ENCODE measurements at places on chromosomes 2 and 18.

DNA sequence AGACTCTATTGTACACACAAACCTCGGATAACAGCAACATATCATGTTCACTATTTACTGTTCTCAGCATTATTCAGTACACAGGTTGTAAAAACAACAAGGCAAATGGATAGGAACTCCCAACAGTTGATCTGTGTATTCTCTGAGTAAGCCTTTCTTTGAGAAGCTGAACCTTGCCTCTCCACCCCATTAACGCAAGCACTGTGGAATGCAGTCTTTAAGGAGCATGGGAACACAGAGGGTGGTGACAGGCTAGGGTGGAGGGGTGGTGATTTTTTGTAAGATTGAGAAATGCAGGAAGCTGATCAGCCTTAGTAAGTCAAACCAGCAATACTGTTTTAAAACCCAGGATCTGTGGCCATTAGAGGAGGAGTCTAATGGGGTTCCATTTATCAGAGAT lies 19.6 kb upstream of the SERPINB11 start:
- DNase-seq = no peak

GRCh38 chr2:99648178-99648844 lies 158.5 kb upstream of the REV1 start:
- DNase-seq = no peak

GRCh38 chr2:120225549-120226065 lies 2.4 kb upstream of the TMEM185B start:
- DNase-seq = no peak

DNA sequence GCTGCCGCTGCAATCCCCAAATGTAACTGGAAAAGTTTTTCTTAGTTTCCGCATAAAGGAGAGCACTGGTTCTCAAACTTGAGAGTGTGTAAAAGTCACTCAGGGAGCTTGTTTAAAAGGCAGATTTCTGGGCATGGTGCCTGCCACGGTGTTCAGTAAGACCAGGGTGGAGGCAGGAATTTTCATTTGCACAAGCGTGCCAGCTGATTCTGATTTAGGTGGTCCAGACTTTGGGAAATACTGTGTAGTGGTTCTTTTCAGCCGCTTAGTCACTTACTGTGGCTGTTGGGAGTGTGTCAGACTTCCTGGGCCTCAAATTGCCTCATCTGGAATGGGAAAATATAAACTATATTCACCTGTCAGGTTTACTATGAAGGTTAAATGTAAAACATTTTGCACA lies 788 bp downstream of the ARMC9 start:
- DNase-seq = no peak

GRCh38 chr2:71832388-71832787 lies 315.3 kb downstream of the CYP26B1 start:
- no peak for DNase-seq

- no peak for DNase-seq
These were observed 131.2 kb upstream of the SOX11 start for GRCh38 chr2:5561006-5561405.

- peak; percentile 42 for DNase-seq
These were observed 60.9 kb downstream of the LOXHD1 start for GRCh38 chr18:46596119-46596518.

- no peak for DNase-seq
These were observed 15.5 kb downstream of the TTC32 start for GRCh38 chr2:19886261-19886660.

DNA sequence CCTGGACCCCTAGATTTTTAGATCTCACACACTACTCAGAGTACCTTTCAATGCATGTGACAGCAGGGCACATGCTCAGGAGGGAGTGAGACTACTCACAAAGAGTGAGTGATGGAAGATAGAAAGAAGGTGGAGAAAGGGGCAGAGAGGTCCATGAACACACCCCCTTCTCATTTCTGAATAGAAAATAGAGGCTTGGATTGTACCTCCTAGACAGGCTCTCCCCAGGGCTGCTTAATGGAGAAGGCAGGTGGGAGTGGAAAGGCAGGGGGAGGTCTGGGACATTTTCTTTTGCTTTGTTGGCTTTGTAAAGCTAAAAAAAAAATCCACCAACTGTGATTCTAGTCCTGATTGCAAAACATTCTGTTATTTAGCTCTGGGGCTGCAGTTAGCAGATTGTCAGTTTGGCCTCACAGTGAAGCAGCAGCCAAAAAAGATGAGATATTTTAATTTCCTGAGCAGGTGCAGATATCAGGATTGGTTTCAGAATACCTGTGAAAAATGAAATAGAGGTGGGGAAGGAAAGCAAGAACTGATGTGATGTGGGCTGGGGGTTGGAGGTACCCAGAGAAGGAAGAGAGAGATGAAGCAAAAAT lies 119.3 kb upstream of the GYPC start:
- no peak for DNase-seq

DNA sequence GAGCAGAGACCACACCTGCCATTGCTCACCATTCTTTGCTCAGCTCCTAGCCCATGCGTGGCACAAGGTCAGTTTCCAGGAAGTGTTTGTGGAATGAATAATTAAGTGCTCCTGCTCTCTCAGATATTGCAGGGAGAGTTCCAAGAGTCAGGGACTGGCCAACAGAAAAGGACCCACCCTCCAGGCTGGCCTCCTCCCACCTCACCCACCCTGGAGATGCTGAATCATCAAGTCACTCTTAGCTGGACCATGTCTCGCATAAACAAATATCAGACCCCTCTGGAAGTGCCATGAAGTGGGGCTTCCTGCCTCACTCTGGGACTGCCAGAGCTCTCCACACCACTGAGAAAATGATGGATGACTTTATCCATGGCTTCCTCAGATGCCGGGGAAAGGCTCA lies 256.0 kb downstream of the TNS1 start:
- DNase-seq = no peak

DNA sequence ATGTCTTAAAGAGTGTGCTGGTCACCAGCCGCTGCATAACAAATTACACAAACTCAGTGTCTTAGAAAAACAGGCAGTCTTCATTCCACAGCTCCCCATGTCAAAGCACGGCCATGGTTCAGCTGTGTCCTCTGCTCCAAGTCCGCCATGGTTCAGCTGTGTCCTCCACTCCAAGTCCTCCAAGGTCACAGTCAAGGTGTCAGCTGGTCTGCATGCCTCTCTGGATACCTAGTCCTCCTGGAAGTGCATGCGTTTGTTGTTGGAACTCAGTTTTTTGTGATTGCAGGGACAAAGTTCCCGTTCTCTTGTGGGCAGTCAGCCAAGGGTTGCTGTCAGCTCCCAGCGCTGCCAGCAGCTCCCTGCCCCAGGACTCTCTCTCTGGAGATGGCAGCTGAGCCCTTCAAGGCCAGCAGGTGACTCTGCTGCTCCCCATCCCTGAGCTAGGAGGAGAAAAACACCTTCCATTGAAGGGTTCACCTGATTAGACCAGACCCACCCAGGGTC lies 304.0 kb upstream of the MYT1L start:
- DNase-seq = no peak

- peak; percentile 92 for DNase-seq
These were observed 349.8 kb downstream of the RBM43 start for GRCh38 chr2:150911766-150912280.

- DNase-seq = no peak
These were observed 187.7 kb downstream of the LOXHD1 start for GRCh38 chr18:46469186-46469915.
